ENCODE measurements at places on chromosomes 7 and 10.

DNA sequence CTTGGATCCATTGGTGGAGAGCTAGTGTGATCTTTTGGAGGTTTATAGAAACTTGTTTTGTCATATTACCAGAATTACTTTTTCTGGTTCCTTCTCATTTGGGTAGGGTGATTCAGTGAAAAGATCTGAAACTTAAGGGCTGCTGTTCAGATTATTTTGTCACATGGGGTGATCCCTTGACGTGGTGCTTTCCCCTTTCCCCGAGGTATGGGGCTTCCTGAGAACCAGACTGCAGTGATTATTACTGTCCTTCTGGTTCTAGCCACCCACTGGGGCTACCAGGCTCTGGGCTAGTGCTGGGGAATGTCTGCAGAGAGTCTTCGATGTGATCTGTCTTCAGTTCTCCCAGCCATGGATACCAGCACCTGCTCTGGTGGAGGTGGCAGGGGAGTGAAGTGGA, 1030.0 kb downstream of the GRM8 start:
- no peak for DNase-seq

DNA sequence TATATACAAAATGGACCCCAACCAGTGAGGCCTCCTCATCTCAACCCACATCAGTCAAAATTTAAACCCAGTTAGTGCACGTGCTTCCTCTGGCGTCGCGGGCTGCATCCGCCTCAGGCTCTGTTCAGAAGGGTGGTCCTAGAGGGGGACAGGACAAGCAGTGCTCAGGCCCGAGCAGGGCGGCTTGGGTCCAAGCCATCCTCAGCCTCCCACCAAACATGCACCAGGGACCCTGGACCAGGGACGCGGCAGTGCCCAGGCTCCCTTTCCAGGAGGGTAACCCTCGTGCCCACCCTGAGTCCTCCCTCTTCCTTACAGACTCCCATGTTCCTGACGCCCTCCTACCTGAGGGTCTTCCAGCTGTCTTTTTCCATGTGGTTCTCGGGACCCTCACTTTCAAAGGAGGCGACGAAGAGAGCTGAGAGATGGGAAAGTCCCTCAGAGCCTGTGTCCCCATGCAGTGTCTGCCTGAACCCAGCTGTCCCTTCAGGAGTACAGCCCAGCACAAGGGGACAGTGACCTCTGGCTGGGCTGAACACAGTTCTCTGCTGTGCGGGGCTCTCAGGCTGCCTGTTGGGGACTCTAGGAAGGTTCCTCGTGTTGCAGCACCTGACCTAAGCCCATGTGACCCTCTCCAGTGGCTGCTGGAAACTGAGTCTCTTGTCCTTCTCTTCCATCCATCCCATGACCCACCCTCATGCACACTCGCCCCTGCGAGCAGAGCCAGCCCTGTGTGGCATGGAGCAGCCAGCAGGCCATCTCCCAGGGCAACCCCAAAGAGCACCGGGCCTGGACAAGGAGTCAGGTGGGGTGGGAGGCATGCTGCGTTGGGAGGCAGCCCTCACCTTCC, 58.1 kb downstream of the CSGALNACT2 start:
- DNase-seq, result no peak

- no peak for DNase-seq
These were observed 16.8 kb downstream of the CPEB3 start for GRCh38 chr10:92274071-92274470.

DNA sequence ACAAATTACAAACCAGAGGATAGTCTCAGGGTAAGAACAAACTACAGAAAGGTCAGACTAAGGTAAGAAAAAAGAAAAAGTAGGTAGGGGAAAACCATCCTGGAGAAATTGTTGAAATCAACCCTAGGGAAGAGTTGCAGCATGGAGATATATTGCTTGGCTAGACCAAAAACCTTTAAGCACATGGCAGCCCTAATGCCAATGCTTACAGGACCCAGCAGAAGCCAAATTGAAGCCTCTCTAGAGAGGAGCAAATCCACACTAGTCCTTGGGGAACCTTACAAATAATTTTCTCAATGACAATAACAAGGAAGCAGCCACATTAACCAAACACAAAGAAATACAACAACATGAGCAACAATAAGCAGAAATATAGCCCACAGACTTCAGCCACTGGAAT, 81.9 kb downstream of the CNOT4 start:
- DNase-seq, result no peak

DNA sequence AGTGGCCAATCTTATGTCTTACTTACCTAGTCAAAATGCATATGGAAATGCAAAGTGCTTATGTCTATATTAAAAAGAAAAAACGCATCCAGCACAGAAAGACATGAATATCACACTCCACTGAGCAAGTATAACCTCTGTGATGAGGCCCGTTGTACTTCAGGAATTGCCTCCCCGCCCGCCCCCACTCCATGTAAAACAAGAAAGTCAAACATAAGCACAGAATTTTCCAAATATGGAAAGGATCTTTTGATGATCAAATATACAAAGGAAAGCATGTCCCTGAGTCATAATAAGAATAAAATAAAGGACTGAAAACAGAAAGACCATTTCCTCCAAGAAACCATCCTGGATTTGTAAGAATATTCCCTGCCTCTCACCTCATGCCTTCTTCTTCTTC, 229.1 kb downstream of the BAMBI start:
- DNase-seq, result no peak

- no peak for DNase-seq
These were observed 13.2 kb downstream of the YKT6 start for GRCh38 chr7:44213877-44214388.

DNA sequence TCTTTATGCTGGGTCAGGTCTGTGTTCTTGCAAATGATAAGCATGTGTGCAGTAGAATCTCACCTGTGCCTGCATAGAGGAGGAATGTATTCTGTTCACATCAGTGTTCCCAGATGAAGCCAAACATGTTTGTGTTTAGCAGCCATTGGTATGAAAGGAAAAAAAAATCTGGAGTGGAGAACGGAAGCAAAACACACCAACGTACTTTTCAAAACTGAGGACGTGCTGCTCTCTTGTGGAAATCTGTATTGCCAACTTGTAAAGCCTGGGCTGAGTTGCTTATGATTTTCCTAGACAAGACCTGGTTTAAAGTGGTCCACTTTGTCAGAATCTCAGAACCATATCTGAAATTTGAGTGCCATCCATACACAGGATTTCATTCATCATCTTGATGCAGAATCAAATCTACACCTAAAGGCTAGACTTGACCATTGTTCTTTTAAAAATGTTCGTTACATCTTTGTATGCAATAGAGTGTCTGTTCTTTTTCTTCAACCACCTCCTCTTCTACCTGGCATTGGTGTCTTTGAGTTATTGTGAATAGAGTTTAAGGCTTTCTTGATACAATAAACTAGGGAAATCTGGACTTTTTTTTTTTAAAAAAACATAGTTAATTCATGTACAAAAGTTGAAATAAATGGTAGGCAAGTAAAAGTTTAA, 367.7 kb downstream of the PHF14 start:
- DNase-seq, result no peak

DNA sequence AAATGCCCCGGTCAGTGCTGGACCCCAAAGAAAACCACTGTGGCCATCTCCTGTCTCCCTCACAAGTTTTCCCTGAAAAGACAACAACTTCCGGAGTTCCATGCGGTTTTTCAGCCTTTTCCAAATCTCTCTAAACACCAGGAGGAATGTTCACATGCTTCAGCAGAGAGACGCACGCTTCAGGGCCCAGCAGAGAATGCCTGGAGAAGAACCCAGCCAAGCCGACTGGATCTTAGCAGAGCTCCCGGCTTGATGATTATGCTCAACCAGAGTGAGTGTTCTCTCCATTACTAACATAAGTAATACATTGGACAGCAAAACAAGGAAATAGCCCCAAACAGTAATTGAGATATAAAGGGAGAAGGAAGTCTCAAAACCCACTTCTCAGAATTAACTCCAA, 17.9 kb downstream of the PRKCQ start:
- no peak for DNase-seq

- DNase-seq, result no peak
These were observed 15.0 kb upstream of the ENO4 start for GRCh38 chr10:116833986-116834985.

DNA sequence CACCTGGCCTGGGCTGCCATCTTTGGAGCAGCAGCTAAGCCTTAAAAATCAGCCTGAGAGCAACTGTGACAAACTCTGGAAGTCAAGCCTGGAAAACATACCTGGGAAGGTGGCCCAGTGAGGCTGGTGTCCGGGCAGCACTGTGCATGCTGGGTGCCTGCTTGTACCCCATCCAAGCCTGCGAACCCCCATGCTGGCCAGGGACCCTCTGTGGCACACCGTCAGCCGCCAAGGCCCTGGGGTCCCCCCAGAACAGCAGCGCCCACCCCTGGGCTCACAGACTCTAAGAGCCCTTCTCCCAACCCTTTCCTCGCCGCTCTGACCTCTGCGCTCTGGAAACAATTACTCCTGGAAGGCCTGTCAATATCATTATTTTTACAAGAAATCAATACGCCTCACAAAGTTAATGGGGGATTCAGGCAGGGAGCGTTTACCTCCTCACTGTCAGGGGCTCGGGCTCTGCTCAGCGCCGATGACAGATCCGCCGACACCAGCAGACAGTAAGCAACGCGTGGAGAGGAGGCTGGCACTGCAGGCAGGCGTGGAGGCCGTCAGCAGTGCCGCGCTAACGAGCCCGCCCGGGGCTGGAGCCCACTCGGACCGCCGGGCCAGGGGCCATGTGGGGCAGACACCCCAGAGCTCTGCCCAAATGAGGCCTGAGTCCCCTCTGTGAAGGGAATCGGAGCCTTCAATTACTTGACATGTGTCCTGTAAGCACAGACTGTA, 54.4 kb downstream of the EBF3 start:
- no peak for DNase-seq

GRCh38 chr10:71323407-71323806, 4.3 kb downstream of the SLC29A3 start:
- DNase-seq, result no peak

DNA sequence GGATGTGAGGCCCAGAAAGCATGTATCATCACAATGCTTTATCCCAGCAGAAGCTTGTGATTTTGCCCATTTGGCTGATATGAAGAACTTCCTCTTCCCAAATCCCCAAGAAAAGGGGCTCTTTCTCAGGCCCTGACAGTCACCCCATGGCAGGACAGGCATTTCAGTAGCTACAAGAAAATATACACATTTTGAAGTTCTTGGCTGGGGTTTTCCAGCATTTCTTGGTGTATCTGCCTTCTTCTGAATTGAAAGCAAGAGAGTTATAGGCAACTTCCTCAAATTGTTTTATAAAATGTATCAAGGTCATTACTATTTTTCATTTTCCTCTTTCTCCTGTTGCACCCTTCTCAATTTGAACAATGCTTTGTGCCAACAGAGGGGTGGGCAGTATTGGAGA, 63.3 kb upstream of the PDLIM1 start:
- DNase-seq, result no peak

GRCh38 chr10:103859161-103860086, 4.0 kb upstream of the SH3PXD2A start:
- DNase-seq, result peak; percentile 28

DNA sequence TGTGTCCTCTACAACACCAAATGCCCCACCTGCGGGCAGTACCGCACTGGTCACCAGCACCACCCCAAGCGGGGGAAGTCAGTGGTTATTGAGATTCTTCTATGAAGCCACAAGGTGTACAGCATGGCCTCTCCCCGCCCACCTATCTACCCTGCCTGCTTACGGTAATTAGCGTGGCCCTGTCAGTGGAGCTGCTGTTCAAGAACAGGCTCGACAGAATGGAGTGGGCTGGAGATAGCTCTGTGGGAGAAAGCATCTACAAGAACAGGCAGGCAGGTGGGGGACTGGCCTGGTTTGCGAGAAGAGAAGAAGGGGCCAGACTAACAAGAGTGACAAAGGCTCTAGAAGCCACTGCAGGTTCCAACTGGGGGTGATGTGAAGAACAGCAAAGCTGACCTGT, 108.3 kb downstream of the RNF216 start:
- DNase-seq, result no peak

GRCh38 chr7:99061001-99061776, 82.7 kb downstream of the SMURF1 start:
- DNase-seq, result no peak

- no peak for DNase-seq
These were observed 43.8 kb upstream of the FAM20C start for GRCh38 chr7:148543-148931.

- DNase-seq, result no peak
These were observed 38.9 kb downstream of the DNAJB12 start for GRCh38 chr10:72315611-72316385.
